CD4-positive, alpha-beta T cell treated with Interferon alpha-2 for 1 hour (primary cell): ENCODE measurements at places on chromosomes 2 and 18.

DNA sequence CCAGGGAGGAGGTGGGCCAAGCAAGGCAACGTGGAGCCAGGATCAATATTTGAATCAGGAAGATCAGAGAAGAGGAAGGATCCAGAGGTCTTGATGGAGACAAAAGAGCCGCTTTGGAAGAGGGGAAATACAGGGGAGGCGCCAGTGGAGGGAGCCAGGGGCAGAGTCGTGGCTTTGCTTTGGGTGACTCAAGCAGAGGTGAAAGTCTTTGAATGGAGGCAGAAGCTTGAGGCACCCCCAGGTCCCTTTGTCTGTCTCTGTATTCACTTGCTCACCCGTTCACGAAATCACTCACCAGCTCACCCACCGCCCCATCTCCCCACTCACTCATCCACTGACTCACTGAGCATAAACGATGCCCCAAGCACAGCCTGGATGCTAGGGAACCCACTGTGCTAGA, 134.1 kb downstream of the ACOXL start:
- DNase-seq: no peak

- no peak for DNase-seq
These were observed 182.4 kb upstream of the ARL4C start for GRCh38 chr2:234679301-234679740.

GRCh38 chr2:228798458-228799207, 472.5 kb downstream of the PID1 start:
- DNase-seq: no peak

GRCh38 chr2:179612108-179612507, 249.3 kb downstream of the ZNF385B start:
- DNase-seq: no peak

- no peak for DNase-seq
These were observed 44.9 kb upstream of the YWHAQ start for GRCh38 chr2:9675415-9676351.

DNA sequence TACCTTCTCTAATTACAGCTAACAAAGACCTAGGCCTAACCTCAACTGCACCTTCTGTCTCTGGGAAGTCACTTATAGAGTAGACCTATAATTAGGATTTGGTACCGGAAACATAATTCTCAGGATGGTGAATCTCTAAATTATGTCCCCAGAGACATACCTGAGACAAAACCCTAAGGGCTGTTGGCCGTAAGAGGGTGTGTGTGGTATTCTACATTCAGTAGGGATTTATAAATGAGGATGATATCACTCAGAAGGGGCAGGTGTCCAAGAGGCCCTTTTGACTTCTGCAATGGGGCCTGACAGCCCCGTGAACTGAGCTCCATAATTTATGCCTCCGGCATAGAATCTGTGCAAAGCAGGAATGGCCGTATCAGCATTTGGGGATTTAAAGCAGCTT, 13.5 kb upstream of the DARS1 start:
- no peak for DNase-seq

DNA sequence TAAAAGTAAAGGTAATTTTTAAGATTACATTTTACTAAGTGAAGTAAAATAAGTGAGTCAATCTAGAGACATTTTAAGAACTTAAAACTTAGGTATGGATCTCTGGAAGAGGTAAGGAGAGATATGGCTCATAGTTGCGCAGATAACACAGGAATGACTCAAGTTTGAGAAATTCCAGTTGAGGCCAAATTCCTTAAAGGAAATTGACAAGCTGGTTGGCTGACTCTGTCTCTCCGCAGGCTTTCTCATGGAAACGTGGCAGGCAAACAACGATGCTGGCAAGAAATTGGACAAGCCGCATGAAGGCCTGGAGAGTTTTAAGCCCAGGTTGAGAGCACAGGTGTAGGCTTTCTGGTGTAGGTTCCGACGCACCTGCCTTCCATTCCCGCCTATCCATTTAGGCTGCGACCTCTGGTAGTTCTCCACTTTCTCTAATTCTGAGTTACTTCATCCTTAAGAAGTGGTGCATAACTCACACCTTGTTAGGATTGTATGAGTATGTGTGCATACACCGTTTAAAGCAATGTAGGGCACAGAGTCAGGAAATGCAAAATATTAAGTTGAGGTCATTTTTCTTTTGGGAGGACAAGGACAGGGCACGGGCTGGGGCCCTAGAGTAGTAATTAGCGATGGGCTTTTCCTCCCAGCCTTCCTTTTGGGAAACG, 589 bp upstream of the DAW1 start:
- DNase-seq: no peak

DNA sequence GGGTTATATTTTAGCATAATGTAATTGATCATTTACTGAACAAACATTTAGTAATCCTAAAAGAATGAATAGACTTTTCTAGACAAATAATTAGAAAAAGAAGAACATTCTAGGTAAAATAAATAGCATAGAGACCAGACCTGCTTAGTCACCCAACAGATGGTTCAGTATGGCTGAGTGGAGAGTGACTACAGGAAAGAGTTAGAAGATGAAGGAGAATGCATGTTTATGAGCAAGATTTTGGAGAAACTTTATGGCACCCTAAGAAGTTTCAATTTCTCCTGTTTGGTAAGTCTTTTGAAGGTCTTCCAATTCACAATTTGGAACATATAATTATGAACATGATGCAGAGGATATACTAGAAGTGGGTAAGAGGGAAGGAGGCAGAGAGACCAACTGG, 32.9 kb downstream of the FAP start:
- DNase-seq: no peak
